ENCODE measurements at places on chromosomes 13 and 19.

- DNase-seq = no peak
Measured at GRCh38 chr13:46389457-46390451, 2.7 kb upstream of the RUBCNL start.

DNA sequence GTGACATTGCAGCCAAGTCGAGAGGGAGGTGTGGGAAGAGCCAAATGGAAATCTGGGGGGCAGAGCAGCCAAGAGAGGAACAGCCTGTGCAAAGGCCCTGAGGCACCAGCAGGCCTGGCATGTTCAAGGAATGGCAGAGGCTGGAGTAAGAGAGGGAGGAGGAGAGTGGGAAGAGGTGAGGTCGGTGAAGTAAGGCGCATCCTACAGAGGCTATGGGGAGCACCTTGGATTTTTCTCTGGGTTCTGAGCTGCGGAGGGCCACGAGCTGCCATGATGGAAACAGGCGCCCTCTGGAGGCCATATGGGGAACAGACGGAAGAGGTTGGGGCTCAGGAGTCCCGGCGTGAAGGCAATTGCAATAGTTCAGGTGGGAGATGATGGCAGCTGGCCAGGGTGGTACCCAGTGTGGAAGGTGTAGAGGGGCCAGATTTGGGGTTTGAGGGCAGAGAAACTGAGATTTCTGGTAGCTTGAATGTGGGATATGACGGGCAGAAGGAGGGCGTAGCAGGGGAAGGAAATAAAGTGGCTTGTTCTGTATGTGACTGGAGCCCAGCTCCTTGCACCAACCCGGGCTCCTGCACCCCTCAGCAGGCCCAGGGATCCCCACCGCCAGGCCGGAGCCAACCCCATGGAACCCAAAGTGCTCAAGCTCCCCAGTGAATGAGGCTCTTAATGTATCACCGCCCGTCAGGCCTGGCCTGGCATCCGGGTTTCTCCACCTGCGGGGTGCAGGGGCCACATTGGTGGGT lies 20.5 kb upstream of the STRN4 start:
- peak; percentile 42 for DNase-seq

DNA sequence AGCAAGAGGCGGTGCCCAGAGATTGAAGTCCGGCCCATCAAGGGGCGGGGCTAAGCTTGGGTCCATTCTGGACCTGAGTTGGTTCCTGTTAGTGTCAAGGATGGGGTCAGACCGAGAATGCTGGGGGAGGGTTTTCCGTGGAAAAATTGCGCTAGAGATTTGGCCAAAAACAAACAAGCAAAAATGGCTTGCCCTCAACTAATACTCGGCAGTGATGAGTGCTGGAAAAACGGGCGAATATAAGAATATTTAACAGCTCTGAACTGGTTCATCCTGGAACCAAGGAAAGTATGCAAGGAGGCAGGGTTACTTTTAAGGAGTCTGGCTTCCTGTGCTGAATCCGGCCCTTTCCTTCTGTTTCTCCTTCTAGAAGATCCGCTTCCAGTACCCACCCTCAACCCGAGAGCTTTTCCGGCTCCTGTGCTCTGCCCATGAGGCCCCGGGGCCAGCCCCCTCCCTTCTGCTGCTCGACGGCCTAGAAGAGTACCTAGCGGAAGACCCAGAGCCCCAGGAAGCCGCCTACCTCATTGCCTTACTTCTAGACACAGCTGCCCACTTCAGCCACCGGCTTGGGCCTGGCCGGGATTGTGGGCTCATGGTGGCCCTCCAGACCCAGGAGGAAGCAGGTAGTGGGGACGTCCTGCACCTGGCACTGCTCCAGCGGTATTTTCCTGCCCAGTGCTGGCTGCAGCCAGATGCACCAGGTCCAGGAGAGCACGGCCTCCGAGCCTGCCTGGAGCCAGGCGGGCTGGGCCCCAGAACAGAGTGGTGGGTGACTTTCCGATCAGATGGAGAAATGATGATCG lies 880 bp downstream of the SWSAP1 start:
- no peak for DNase-seq

DNA sequence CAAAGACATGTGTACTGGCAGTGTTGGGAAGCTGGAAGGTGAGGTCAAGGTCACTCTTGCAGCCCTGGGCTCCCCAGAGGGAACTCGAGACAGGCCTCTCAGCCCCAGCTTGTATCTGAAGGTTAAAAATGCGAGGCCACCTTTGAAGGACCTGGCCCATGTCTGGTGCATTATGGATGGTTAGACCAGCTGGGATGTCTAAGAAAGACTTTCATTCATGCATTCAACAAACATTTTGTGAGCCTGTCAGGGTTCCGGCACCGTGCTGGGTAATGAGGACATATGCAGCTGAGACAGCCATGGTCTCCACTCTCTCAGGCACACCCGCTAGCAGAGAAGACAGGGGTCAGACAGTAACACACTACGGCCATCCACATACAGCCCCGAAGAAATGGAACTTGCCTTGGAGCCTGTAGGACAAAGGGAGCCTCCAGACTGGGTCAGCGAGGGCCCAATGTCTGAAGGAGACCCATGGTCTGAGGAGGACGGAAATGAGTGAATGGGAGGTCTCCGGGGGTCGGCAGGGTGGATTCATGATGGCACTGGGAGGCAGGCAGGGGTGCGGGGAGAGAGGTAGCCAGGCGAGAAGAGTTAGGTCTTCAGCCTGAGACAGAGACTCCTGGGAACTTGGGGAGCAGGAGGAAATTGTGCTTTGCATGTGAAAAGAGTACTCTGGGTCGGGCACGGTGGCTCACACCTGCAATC lies 19.0 kb downstream of the VSTM2B start:
- peak; percentile 19 for DNase-seq

DNA sequence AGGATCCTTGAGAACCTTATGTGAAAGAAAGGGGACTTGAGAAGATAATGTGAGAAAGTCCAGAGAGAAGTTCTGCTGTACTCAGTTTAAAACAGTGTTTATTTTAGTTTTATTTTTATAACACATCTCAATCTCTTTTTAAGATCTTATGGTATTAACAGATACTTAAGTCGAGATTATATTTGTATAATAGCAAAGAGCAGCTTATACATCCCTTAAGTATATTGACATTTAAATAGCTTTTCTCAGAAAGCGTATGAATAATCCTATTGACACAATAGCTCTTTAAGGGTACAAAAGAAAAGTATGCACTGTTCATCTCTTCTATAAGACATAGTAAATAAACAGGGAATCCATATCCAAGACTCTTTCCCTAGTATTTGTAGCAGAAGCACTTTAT lies 42.2 kb downstream of the TDRD3 start:
- no peak for DNase-seq

- DNase-seq = no peak
Measured at GRCh38 chr13:104766319-104766718, 1700.1 kb upstream of the SLC10A2 start.

- DNase-seq = no peak
Measured at GRCh38 chr19:33259539-33259938, 33.9 kb upstream of the SLC7A10 start.

DNA sequence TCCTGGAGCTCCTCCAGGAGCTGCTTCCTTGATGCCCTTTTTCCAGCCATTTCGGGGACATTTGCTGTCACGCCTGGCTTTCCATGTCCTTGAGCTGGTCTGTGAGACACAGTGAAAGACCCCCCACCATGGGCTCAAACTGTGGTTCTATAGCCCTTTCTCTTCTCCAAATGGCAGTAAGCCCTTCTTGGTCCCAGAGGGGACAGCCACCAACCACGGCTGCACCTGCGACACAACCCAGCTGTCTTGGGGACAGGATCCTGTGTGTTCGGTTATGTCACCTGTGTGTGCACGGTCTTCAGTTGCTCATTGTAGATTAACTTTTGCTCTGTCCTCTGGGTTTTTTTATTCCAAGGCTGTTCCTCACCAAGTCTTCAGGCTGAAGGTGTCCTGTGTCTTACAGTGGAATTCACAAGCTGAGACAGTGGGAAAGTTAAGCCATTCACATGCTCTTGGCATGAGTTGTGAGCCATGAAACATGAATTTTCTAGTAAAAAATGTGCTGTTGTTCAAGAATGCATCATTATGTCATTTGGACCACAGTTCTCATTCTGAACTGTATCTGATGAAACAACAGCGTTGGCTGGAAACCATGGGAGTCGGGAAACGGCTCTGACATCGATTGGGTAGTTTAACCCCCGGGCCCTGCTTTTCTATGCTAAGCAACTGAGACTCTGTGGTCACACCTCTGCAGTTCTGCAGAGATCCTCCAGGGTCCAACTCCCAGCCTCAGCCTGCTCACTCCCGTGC lies 129.5 kb upstream of the MCF2L start:
- DNase-seq = no peak

DNA sequence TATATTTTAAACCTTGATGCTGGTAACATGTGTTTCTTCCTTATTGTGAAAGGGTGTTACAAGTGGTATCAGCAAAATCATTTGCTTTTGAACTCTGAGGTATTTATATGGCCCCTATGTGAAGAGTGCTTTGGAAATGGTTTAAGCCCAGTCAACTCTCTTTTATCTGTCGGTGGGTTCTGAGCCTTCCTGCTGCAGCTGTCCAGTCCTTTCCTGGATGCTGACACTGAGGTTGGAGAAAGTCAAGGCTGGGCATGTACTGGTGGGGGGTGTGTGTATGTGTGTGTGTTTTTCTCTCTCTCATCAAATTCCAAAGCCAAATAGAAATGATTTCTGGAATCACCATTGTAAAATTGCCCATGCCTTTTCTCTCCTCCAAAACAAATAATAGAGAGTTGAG lies 221.2 kb downstream of the LMO7 start:
- DNase-seq = no peak

DNA sequence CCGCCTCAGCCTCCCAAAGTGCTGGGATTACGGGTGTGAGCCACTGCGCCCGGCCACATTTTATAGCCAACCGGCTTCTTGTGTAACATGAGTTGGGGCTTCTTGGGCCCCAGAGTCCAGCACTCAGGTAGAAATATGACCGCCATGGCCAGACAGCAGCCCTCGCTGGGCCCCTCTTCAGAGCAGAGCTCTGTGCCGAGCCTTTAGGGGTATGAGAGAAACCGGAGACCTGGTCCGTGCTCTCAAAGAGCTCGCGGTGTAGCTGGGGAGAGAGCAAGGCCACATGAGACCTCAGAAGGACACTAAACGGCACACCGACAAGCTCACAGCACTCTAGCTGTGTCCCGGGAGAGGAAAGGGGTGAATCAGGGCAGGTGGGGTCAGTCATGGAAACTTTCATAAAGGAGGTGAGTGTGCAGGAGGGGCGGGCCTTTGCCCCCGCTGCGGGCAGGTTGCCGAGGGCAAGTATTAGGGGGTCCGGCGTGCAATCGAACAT lies 15.8 kb downstream of the ACTN4 start:
- DNase-seq = no peak

GRCh38 chr13:38590796-38591507 lies 95.9 kb upstream of the FREM2 start:
- no peak for DNase-seq

- no peak for DNase-seq
Measured at GRCh38 chr13:111161601-111162600, 46.8 kb downstream of the ARHGEF7 start.

DNA sequence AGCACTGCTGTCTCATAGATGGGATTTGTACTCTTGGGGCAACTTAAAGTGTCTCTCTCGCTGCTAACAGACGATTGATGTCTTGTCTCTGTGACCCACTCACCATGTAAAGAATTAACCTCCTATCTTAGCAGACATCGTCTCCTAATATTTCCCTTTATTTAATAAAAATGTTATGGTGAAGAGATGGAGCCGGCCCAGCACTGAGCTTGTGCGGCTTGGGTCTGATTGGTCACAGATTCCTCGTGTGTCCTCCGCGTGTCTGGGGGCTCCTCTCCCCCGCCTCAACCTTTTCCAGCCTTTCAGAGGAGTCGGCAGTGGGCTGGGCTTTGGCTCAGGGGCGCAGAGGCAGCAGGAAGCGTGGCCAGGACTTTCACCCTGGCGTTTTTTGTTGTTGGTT lies 13.2 kb upstream of the CRTC1 start:
- DNase-seq = no peak

GRCh38 chr13:51562011-51562671 lies 22.1 kb upstream of the WDFY2 start:
- DNase-seq = no peak

DNA sequence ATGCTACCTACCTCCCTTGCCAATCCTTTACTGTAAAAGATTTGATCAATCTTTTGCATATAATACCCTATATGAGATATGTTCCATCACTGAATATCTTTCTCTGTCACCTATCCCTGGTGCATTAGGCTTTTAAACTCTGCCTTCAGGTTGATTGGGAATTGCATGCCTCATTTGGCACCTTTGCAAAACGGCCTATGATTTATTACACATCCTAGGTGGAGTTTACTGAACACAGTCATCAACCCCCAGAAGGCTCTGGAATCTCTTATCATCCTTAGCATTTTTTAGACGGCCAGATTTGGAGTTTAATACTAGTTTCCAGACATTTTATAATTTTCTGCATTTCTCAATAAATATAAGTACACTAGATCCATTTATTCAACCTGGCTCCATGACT lies 448.4 kb upstream of the SLC10A2 start:
- DNase-seq = no peak

DNA sequence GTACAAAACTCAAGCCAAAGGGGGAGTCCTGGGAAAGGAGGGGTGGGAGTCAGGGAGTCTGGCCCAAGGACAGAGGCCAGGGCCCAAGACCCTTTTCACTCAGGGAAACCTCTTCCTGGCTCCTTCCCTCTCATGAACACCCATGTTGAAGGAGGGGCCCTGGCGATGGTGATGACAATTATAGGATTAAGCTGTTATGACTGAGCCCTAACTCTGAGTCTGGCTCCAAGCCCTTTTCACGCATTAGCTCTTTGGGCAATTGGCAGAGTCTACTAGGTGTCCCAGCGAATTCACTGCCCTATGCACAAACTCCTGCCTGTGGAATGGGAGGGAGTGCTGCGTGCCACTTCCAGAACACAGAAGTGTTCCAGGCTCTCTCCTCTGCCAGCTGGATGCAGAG lies 20.7 kb downstream of the ZNF575 start:
- DNase-seq = no peak

DNA sequence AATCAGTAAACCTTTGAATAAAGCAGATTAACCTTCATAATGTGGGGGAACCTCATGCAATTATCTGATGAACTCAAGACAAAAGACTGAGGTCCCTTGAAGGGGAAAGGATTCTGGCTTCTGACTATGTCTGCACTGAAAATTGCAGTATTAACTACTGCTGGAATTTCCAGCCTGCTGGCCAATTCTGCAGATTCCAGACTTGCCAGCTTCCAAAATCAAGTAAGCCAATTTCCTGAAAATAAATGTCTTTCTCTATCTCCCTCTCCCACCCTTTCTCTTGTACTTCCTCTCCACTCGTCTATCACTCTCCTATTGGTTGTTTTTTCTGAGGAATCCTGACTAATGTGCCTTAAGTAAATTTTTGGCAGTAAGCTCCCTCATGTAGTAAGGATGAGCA lies 1479.9 kb upstream of the PRR20A start:
- no peak for DNase-seq

GRCh38 chr13:32038343-32038742 lies 6.8 kb downstream of the FRY start:
- no peak for DNase-seq

Measured in SJSA1 (cell line).